ENCODE measurements at places on chromosomes 3 and 15. TPM values are rescaled to one million over a fixed set of nuclear protein-coding genes. Genes with fewer than 3 reads are reported as not detected.

Gene LDHAL6B
- not detected for polyA plus RNA-seq

GRCh38 chr3:87173071-87173470, 54.0 kb upstream of the CHMP2B start:
- DNase-seq = no peak

Gene TMEM62
- 17.8 TPM for polyA plus RNA-seq

- DNase-seq = no peak
Observed at GRCh38 chr15:98150084-98150483, 189.6 kb downstream of the ARRDC4 start.

Measured in thymus (tissue), 14 donors.